ENCODE measurements at places on chromosomes 6 and 20.

GRCh38 chr20:57200882-57201695, 65.4 kb downstream of the BMP7 start:
- DNase-seq = no peak

DNA sequence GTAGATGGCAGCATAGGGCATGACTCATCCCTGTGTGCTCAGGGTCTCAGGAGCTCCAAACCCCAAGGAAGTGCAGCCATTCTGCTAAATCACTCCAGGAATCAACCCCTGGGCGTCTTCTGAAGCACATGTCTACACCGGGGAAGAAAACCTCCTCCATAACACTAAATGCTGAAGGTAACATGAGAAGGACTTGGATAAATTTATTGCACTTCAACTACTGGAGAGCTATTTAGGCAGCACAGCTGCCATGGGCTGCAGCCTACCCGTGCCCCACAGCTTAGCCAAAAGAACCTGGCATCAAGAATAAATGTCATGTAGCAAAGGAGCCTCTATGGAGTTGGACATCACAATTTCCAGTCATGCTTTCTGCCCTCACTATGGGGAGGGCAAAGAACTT, 152.4 kb upstream of the PROKR2 start:
- DNase-seq = no peak

DNA sequence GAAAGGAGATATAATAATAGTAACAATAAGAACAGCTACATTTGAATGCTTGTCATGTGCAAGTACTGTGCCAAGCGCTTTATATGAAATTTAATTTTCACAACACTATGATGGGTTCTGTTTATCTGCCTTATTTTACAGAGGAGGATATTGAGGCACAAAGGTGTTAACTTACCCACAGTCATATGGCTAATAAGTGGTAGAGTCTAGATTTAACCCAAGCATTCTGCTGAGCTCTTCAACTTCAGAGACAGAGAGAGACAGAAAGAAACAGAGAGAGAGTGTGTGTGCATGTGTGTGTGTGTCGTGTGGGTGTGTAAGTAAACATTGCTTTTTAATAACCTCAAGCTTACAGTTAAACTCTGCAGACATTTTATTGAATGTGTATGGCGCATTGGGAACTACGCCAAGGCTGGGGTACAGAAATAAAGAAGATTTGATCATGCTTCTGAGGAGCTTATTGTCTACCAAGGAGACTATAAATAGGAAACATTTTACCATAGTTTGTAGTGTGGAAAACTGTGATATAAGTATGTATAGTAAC, 12.9 kb downstream of the TBPL1 start:
- DNase-seq = no peak

DNA sequence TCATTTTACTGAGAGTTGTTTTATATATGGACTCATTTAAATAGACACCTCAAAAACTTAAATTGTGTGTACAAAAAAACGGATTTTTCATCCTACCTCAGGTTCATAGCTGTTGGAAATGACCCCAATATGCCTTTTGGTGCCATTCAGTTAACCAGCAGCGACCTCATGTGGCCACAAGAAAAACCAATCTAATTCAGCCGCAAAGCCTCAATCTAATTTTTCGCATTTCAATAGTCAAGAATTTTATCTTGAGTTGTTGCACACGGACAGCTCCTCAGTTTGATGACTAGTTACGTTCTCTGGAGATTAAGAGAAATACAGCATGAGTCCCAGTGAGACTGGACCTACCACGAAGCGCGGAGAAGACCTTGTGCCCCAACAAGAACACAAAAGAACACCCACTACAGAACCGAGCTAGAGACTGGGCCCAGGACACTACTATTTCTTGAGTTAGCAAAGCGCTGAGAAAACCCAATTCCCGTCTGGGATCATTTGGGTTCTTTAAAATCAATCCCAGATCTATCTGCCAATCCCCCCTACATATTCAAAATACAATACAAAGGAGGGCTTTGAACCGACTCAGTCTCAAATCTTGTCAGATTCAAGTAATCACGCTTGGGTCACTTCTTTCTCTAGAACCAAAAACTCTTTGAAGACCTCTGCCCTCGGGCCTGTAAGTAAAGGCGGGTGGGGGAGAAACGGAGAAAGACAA, 1.1 kb downstream of the TCP11 start:
- peak; percentile 43 for DNase-seq

- no peak for DNase-seq
These were observed 70.8 kb upstream of the SRSF6 start for GRCh38 chr20:43386878-43387277.

DNA sequence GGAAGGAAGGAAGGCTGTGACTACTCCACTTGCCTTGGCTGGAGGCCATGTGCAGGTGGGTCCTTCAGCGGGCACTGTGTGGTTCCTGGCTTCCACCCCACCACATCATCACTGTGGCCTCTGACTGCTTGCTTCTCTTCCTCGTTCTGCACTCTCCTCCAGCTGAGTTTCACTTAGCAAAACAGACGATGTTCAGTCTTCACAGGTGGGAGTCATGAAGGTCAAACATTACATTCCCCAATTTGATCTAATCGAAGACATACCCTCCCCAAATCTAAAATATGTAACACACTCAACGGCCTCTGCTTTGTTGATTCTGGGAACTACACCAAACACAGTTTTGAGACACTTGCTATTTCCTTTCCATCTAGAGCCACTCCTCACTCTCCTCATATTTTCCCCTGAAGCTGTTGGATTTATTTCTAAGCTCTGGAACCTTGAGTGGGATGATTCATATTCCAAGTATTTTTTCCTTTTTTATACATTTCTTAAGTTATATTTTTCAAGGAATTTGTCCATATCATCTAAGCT, 132.5 kb upstream of the FOXA2 start:
- no peak for DNase-seq

DNA sequence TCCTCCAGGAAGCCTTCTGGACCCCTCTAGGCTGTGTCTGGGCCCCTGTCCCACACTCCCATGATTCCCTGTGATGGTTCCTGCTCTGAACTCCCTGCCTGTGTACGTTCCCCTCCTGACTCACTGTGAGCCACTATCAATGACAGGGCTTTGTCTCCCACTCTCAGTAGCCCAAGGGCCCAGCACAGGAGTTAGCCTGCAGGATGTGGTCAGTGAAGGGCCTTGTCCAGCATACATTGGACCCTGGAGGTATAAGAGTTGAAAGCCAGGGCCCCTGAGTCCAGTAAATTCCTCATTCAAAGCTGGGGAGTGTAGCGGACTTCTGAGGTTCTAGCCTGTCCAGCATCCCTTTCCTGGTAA, 19.0 kb downstream of the ZBP1 start:
- DNase-seq = no peak

DNA sequence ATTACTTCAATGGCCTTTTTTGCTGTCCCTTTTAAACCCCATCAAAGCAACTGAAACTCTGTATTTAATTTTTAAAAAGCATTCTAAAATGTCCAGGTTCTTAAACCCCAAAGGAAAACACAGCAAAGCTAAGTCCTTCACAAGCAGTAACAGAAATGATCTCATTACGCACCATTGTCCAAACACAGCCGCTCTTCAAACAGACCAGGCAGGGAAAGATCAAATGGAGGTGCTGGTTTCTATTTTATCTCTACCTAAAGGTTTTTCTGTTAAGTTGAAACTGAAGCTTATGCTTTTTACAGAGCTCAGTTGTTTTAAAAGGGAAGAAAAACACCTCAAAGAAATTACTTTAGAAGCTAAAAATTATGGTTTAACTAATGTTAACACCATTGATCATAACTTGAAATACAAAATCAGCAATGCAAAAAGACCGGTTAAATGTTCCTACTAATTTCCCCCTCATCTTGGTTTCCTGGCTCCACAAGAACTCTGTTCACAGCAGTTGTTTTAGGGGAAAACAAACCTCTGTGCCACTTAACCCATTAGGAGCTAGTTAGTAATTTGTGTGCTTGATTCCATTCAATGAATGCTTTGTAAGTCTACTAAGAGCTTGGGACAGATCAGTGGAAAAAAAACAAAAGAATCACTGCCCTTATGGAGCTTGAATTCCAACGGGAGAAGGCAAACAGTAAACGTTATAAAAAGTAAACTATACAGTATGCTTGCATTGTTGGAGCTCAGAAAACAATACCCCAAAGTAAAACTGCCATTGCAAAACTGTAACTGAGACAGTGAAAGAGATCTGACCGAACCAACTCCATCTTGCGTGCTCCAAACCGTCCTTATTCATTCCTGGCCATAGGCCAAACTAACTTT, 87.4 kb downstream of the CD24 start:
- DNase-seq = no peak

GRCh38 chr6:152146385-152146784, 338.9 kb downstream of the ESR1 start:
- DNase-seq = no peak

DNA sequence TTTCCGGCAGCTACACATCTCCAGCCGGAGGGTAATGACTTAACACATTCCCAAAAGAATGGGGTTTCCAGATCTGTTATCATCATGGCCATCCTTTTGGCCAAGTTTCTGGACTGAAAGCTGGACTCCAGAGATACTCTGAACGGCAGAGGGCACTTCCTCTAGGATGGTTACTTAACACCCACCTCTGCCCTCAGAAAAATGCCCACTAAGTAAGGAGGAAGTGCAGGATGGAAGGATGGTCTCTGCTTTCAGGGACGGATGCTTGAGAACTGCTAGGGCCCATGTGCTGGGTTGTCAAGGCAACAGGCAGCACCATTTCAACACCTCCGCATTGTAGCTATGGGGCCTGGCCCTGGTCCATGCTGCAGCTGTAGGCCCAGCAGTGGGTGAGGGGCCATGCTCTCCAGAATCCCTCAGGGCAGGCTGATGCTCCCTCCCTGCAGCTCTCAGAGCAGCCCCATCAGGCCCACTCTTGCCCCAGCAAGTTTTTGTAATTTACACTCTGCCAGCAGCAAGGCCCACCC, 16.5 kb upstream of the TGM3 start:
- peak; percentile 27 for DNase-seq

- no peak for DNase-seq
These were observed 683.4 kb downstream of the RNF144B start for GRCh38 chr6:19070520-19070919.

- DNase-seq = no peak
These were observed 12.7 kb upstream of the FAM83C start for GRCh38 chr20:35304956-35305355.

- no peak for DNase-seq
These were observed 206.5 kb upstream of the ZNF184 start for GRCh38 chr6:27679308-27679963.

- no peak for DNase-seq
These were observed 6.4 kb upstream of the ZBTB46 start for GRCh38 chr20:63837479-63837878.

GRCh38 chr6:135046912-135047311, 7.7 kb downstream of the HBS1L start:
- DNase-seq = no peak

DNA sequence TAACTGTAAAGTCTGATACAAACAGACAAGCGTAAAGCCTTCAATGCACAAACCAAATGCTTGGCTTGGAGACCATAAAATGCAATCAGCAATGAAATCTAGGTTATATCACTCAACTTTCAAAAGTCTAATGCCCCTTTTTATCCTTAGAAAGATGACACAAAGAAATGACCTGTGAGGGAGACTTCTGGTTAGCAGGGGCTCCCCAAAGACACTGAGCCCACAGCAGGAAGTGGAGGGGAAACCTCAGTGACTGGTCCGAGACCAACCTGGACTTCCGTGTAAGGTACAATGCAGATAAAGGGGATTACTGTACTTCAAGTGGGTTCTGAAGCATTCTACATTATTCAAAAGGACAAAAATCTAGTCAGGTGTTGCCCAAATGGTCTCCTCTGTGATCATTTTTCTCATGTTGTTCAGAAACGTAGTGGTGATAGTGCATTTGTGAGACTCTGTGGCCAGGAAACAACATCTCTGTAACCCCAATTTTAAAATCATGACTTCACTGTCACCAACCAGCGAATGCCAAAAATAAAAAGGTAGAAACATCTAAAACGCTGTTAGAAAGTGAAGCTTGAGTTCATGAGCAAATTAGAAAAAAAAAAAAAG, 88.2 kb downstream of the HIVEP2 start:
- DNase-seq = no peak

GRCh38 chr6:43301081-43301870, 3.2 kb downstream of the SLC22A7 start:
- no peak for DNase-seq

DNA sequence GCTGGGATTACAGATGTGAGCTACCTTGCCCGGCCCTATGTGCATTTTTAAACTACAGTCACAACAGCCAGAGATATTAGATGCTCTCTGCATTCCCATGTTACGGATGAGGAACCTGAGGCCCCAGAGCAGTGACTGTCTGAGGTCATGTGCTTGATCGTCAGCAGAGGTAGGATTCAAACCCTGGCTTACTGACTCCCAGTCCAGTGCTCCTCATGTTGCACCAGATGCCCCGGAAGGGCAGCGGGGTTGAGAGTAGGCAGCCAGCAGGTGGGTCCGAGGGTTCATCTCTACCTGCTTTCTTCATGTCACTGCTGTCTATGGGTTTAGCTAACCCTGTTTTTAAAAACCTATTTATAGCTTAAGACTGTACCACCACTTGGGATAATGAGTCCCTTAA, 9.3 kb upstream of the ZNF335 start:
- DNase-seq = no peak

DNA sequence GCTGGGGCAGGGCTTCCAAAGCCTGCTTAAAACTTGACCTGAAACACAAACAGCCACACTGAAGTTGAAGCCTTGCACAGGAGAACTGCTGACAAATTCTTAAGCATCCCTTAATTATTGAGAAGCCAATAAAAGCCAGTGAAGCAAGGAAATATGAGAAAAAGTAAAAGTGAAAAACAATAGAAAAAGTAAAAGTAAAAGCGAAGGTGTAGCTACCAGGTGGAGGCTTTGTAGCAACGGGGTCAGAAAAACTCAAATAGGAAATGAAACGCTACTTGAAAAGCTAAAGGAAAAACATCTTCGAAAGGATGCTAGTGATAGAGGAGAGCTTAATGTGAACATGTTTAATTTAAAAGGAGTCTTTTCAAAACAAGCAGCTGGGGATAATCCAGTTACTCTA, 97.4 kb downstream of the IRF4 start:
- no peak for DNase-seq

DNA sequence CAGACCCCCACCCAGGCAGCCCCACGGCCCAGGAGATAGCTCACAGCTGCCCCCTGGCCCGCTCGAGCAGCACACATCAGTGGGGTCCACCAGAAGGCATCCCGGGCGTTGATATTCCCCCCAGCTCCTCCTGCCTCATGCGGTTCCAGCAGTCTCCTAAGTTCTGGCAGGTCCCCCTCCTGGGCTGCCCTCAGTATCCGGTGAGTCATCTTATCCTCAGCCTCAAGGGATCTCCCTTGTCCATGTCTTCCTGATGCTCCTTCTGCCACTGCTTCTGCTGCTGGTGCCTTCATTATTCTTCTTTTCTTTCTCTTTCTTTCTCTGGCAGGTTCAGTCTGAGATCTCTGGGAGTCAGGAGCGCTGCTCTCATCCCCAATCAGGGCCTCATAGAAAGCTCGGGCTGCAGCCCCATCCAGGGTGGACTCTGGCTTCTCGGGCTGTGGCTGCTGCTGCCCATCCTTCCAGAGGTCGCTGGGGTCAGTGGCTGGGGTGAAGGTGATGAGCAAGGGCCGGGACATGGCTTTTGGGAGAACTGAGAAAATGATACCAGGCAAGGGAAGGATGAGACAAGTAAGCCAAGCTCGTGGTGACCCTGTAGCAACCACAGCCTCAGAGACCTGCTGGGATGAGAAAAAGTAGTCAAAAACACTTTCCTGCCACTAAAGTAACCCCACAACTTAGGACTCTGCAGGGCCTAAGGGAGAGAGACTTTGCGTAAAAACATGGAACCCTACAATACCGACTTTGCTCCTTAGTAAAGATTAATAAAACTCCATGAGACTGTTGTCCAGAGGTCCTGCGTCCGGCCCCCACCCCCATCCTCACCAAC, 622 bp downstream of the GPANK1 start:
- peak; percentile 61 for DNase-seq
